ENCODE measurements at places on chromosomes 11 and 22.

- no peak for DNase-seq
Observed at GRCh38 chr11:104905271-104905670, 7.0 kb upstream of the CASP12 start.

DNA sequence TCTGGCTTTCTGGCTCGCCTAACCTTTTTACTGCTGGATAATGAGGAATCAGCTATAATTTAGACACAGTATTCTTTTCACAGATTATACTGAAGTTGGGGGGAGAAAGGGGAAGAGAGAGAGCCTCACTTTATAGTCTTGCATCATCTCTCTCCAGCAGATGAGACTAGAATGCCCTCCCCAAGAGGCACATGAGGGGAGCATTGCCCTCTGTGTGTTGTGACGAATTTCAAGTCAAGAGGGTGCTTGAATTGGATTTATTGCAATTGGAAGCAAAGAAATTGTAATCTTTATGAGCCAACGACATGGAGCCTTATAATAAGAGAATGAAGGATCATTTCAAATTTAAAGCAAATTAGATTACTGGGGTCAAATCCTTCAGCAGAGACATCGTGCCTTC lies 17.6 kb upstream of the CADM1 start:
- no peak for DNase-seq

GRCh38 chr11:16367252-16367651 lies 10.9 kb upstream of the SOX6 start:
- DNase-seq, result no peak

DNA sequence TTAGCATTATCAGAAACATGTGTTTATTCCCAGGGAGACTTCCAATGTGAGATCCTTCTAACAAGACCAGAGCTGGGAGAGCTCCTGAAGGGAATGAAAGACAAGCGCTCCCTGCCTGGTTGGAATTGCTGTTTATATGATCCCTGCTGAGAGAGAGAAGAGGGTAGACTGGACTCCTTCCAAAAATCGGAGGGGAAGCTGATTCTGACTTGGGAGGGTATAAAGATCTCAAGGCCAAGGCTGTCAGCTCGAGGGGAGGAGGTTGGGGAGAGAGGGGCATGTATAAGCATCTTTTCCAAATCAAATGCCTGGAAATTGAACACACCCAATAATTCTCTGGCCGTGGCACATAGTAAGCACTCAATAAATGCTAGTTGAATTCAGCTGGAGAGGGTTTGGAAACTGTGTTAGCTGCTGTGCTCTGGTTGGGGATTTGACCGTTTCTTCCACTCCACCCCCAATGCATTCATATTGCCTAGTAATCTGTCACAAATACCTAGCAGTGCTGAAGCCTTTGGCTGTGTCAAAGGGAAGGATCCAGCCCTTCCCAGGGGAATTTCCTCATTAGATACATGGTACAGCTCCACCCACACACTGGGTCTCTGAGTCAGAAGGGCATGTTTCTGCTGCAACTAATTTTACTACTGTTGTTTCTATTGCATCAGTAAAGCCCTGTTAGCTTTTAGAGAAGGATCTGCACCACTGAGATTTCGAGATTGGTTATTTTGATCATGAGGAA lies 61.5 kb downstream of the CACNG2 start:
- peak; percentile 6 for DNase-seq

- no peak for DNase-seq
Observed at GRCh38 chr11:78319453-78319955, 98.1 kb downstream of the GAB2 start.

- DNase-seq, result no peak
Observed at GRCh38 chr22:42719656-42720262, 911 bp downstream of the A4GALT start.

- no peak for DNase-seq
Observed at GRCh38 chr11:117839380-117839881, 14.9 kb upstream of the FXYD2 start.

- no peak for DNase-seq
Observed at GRCh38 chr22:28053896-28054818, 135.1 kb upstream of the PITPNB start.

- no peak for DNase-seq
Observed at GRCh38 chr11:93730108-93731107, 10.9 kb downstream of the TAF1D start.

GRCh38 chr11:63832336-63832735 lies 6.6 kb upstream of the MARK2 start:
- no peak for DNase-seq

DNA sequence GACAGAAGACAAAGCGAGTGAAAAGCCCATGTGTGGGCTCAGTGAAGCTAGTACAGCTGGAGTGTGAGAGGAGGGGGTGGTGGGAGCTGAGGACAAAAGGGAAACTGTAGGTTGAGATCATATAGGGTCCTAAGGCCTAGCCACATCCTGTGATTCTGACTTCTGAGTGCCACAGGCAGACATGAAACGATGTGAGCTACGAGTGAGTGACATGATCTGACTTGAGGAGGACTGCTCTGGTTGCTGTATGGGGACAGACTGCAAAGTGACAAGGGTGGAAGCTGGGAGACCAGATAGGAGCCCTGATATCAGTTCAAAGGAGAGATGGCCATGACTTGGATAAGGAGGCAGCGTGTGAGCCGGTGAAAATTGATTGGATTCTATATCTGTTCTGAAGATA lies 85.4 kb downstream of the MICAL2 start:
- no peak for DNase-seq

- no peak for DNase-seq
Observed at GRCh38 chr11:123939317-123939716, at the start of gene OR4D5. TSS of gene OR4D5 (plus strand) at chr11:123939617. CDS start at chr11:123939617, 0 bp downstream.

DNA sequence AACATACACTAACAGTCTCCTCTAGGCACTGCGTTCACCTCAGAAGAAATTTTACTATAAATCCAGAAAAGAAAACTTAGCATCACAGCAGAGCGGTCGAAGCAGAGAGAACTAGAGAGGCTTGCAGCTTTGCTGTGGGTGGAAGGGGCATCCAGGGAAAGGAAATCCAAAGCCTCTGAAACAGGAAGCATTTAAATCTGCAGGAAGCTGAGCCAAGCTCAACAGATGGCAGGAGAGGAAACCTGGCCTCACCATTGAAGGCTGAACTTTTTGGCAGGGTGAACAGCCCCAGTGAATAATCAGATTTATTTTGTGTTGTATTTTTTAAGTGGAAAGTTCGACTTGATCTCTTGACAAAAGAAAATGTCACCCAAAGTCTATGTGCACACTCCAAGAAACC lies 858.1 kb downstream of the OPCML start:
- DNase-seq, result no peak

Data from NCI-H345 (cell line).